RWPE2 (cell line): ENCODE measurements at places on chromosomes 7 and 10.

DNA sequence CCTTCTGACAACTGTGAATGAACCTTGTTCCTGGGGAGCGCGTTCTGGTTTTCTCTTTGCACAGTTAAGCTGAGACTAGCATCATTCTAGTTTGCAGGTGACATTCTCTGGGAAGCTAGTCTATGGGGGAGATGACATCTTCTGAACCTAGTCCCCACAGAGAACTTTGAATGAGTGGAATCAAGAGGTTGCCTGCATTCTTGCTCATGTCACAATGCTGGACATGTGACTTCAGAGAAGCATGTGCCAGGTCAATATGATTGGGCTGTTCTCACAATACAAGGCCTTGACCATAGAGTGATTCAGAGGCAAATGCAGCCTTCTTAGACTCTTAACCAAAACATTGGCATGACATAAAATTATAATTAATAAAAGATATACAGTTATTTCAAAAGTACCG, 22.1 kb downstream of the KLLN start:
- peaks cover 32% of the 10 kb centered on the region for H3K4me1 ChIP-seq
- no peak overlapping the region for H3K4me3 ChIP-seq
- DNase-seq = no peak
- no peaks in the 10 kb centered on the region for H3K27me3 ChIP-seq

- H3K4me1 ChIP-seq = peaks cover 9% of the 10 kb centered on the region
- no peak overlapping the region for H3K27ac ChIP-seq
- H3K27me3 ChIP-seq = no peaks in the 10 kb centered on the region
- no peaks in the 10 kb centered on the region for H3K36me3 ChIP-seq
- no peak for DNase-seq
Observed at GRCh38 chr7:12397671-12398070, 6.0 kb downstream of the VWDE start.

- DNase-seq = no peak
- no peak overlapping the region for H3K27ac ChIP-seq
- H3K4me3 ChIP-seq = no peak overlapping the region
- H3K4me1 ChIP-seq = peaks cover 16% of the 10 kb centered on the region
- H3K27me3 ChIP-seq = no peaks in the 10 kb centered on the region
Observed at GRCh38 chr10:60951272-60951724, 7.3 kb upstream of the RHOBTB1 start.

- no peaks in the 10 kb centered on the region for H3K36me3 ChIP-seq
- H3K4me3 ChIP-seq = no peak overlapping the region
- peaks cover 41% of the 10 kb centered on the region for H3K4me1 ChIP-seq
- H3K27ac ChIP-seq = peak overlapping the region; percentile 51
Observed at GRCh38 chr10:77533887-77534278, 103.7 kb downstream of the KCNMA1 start.

DNA sequence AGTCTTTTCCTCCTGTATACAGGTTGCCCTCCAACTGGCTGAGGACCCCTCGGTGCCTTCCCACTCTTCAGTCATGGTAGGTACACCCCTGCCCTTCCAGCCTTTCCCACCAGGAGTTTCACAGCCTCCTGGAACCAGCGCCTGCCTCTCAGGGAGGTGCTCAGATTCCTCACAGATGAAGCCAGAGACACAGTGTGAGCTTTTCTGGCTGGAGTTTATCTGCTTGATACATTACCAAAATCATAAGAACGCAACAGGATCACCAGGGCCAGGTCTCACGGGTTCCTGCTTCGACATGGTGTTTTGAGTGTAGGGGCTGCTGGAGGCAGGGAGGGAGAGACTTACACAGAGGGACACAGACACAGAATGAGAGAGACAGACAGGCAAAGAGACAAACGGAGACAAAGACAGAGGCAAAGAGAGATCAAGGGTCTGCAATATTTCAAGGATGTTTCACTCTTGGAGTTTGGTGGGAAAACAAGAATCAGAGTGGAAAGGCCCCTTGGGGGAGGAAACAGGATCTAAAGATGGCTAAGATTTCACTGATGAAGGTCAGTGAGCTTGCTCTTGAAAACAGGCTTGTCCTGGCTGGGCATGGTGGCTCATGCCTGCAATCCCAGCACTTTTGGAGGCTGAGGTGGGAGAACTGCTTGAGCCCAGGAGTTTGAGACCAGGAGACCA, 6.5 kb upstream of the INMT start:
- H3K27ac ChIP-seq = no peak overlapping the region
- H3K4me3 ChIP-seq = no peak overlapping the region
- DNase-seq = no peak
- no peaks in the 10 kb centered on the region for H3K27me3 ChIP-seq
- no peaks in the 10 kb centered on the region for H3K36me3 ChIP-seq

DNA sequence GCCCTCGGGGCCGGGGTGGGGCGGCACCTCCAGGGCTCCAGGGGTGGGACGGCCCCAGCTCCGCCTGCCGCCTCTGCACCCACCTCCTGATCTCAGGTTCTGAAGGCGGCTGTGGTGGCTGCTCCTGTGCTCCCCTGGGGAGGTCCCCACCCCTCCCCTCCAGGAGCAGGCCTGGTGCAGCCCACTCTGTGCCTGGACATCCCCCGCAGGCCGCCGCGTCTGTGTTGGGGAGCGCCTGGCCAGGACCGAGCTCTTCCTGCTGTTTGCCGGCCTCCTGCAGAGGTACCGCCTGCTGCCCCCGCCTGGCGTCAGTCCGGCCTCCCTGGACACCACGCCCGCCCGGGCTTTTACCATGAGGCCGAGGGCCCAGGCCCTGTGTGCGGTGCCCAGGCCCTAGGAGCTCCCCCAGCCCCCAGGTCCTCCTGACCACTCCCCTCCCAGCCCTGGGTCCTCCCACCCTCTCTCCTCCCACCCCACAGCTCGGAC, 5.5 kb downstream of the CYP2W1 start:
- no peak overlapping the region for H3K27ac ChIP-seq
- DNase-seq = no peak
- H3K4me3 ChIP-seq = no peak overlapping the region
- H3K36me3 ChIP-seq = no peaks in the 10 kb centered on the region
- H3K4me1 ChIP-seq = no peaks in the 10 kb centered on the region
- no peaks in the 10 kb centered on the region for H3K27me3 ChIP-seq

GRCh38 chr7:115226410-115226809, 304.5 kb downstream of the MDFIC start:
- H3K36me3 ChIP-seq = no peaks in the 10 kb centered on the region
- no peak overlapping the region for H3K27ac ChIP-seq
- H3K4me3 ChIP-seq = no peak overlapping the region
- no peak for DNase-seq
- H3K27me3 ChIP-seq = no peaks in the 10 kb centered on the region

DNA sequence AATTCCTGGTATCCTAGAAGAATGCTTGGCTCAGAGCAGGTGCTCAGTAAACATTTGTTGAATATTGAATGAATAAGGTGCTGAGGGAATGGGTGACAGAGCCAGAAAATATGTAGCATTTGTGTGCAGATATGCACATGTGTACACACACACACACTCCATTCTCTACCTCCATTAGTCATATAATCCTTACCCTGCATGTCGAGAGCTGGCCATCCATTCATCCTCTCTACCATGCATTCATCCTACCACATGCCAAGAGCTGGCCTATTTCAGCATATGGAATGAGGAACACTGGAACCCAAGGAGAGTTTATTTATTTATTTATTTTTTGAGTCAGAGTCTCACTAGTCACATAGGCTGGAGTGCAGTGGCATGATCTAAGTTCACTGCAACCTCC, 284.8 kb downstream of the PLXNA4 start:
- H3K36me3 ChIP-seq = no peaks in the 10 kb centered on the region

DNA sequence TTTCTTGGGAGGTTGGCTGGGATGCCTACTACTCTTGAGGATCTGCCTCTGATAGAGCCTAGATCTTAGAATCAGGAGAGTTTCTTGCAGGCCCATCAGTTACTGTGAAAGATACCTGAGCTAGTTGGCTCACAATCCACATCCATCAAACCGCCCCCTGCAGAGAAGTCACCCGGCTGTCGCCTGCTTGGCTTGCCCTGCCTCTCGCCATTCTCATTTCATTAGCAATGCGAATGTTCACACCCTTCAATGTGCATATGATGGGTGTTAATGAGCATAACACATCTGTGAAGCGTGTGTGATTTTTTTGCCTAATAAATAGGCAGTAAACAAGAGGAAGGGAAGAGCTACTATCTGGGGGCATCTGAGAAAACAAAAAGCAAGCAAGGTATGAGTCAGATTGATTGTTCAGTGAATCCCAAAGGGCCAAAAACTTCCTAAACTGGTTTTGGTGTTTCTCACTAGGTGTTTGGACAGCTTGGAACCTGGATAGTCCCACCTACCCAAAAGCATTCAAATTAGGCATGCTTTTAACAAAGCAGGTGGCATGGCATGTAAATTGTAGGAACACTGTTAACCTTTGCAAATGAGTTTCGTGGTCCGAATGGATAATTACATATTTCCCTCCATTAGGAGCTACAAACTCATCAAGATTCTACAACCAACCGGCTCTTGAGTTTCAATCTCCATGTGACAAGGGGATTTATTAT, 272.3 kb upstream of the C7orf33 start:
- no peaks in the 10 kb centered on the region for H3K27me3 ChIP-seq
- DNase-seq = no peak
- H3K4me3 ChIP-seq = no peak overlapping the region
- H3K36me3 ChIP-seq = no peaks in the 10 kb centered on the region

- DNase-seq = no peak
- no peak overlapping the region for H3K27ac ChIP-seq
- H3K4me3 ChIP-seq = no peak overlapping the region
- peaks cover 7% of the 10 kb centered on the region for H3K4me1 ChIP-seq
- H3K36me3 ChIP-seq = no peaks in the 10 kb centered on the region
Observed at GRCh38 chr7:17544401-17544800, 245.9 kb downstream of the AHR start.

GRCh38 chr10:91690412-91690811, 57.5 kb upstream of the PPP1R3C start:
- no peaks in the 10 kb centered on the region for H3K27me3 ChIP-seq
- no peak for DNase-seq
- H3K36me3 ChIP-seq = no peaks in the 10 kb centered on the region
- peak overlapping the region; percentile 35 for H3K27ac ChIP-seq
- no peak overlapping the region for H3K4me3 ChIP-seq
- peaks cover 21% of the 10 kb centered on the region for H3K4me1 ChIP-seq

GRCh38 chr10:132707121-132707775, 78.7 kb downstream of the NKX6-2 start:
- no peak overlapping the region for H3K27ac ChIP-seq
- H3K27me3 ChIP-seq = no peaks in the 10 kb centered on the region
- peak; percentile 38 for DNase-seq
- no peak overlapping the region for H3K4me3 ChIP-seq
- H3K36me3 ChIP-seq = peaks cover 9% of the 10 kb centered on the region

- H3K4me3 ChIP-seq = no peak overlapping the region
- peaks cover 9% of the 10 kb centered on the region for H3K27me3 ChIP-seq
- H3K36me3 ChIP-seq = no peaks in the 10 kb centered on the region
- H3K27ac ChIP-seq = no peak overlapping the region
Observed at GRCh38 chr10:44024356-44025116, 360.4 kb downstream of the CXCL12 start.
